ENCODE measurements at places on chromosomes 11 and 22.

- DNase-seq: peak; percentile 71
These were observed 2.6 kb downstream of the PATZ1 start for GRCh38 chr22:31343235-31344191.

DNA sequence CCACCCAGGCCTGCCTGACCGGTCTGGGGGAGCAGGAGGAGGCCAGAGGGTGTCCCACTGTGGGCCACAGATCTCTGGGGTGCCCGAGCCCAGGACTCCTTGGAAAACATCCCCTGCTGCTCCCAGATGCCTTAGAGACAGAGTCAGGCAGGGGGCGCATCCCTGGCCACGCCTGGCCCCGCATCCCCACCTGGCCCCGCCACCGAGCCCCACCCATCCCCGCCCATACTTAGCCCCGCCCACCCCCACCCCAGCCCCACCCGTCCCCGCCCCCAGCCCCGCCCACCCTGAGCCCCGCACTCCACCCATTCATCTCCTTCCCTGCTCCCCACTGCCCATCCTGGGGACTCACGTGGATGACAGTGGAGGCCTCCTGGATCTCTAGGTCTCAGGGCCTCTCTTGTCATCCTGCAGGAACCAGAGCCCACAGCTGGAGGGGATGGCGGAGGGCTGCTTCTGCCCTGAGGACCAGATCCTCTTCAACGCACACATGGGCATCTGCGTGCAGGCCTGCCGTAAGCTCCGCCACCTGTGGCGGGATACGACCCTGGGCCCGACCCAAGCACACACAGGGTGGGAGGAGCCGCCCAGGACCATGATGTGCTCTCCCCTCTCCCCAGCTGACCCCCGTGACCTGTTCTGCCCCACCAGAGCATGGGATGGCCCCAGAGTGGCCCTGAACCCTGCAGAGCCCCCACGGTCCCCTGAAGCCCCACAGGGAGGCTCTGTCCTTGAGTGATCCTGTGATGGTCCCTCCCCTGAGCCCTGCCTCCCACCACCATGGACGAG is 33.6 kb downstream of the MUC5B start:
- DNase-seq: no peak

DNA sequence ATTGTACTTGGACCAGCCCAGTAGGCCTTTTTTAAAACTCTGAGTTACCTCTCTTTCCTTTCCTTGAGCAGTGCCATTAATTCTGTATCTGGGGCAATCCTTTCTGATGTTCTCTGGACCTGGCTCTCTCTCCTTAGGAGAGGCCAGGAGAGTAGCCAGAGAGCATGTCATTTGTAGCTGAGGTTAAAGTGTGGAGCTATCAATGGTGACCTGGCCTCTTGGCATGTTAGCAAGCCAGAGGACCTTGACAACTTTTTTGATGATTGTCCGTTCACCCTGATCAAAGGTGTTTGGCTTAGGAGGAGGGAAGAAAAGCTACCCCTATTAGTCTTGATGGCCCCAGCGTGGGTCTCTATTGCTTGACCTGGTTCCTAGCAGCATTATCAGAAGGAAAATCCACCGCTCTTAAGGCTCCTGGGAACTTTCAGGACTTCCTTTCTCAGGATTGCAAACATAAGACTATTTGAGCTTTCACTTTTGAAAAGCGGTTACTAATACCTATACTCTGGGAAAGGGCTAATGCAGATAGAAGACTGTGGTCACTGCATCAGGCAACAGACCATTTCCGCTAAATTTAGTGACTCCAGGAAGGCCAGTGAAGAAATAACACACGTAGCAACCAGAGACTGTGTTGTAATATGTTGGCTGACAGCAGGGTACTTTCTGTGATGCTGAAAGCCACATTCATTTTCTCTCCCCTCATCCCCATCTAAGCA is 18.2 kb downstream of the LIMK2 start:
- DNase-seq: no peak

DNA sequence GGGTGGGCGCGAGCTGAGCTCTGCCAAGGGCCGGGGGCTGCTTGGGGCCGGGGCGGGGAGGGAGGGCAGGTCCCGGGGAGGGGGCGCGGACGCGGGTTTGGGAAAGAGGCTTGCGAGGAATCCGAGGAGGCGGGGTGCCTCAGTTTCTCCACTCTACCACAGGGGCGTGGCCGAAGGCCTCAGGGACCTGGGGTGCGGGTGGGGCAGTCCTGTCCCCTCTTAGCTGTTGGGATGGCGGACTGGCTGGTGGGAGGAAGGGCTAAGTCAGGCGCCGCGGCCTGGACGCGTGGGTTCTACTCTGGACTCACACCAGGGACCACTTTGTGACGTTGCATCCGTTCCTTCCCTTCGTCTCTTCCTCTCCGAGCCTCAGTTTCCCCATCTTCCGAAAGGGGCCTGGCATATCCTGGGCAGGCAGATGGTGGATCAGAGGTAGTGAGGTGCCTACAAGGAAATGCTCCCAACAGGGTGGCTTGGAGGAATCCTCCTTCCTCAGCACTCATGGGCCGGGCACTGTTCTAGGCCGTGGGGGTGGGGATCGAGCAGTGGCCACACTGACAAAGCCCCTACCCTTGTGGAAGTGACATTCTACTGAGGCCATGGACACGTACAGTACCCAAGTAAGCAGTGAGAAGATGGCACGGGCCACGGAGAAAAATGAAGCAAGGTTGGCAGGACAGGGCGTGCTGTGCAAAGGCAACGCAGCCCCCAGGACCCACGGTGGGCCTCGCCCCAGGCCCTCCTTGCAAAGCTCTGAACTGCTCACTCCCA is 13.2 kb downstream of the IGLL1 start:
- DNase-seq: no peak

GRCh38 chr11:127395034-127395433 is 394.5 kb upstream of the KIRREL3 start:
- DNase-seq: no peak

DNA sequence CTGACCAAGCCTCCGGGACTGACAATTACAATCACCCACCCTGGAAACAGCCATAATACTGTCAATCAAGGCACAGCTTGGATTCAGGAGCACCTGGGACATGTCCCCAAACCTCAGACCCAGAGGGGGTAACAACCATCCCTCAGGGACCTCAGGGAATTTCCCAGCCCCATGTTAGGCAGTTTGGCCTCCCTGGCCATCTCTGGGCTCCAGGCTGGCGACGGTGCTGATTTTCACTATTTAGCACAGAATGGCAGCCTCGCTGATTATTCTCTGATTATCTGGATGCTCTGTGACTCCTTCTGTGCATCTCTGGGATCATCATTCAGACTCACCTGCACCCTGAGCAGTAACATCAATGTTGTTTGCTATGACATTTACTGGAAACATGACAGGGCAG is 45.8 kb upstream of the VPREB1 start:
- DNase-seq: no peak

DNA sequence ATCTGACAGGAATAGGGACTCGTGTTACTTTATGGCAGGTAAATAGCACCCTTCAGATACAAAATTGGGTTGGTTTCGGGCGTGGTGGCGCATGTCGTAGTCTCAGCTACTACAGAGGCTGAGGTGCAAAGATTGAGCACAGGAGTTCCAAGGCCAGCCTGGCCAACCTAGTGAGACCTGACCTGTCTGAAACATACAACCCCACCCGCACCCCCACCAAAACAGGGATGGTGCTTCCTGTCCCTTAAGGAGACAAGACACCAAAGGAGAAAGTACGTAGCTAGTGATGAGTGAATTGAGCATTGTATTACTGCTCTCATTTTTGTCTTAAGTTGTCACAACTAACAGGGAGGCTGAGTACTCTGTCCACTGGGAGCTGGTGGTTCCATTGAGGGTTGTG is 14.1 kb downstream of the RBM4 start:
- DNase-seq: no peak

GRCh38 chr11:36411202-36411640 is 98.9 kb downstream of the TRAF6 start:
- DNase-seq: no peak

DNA sequence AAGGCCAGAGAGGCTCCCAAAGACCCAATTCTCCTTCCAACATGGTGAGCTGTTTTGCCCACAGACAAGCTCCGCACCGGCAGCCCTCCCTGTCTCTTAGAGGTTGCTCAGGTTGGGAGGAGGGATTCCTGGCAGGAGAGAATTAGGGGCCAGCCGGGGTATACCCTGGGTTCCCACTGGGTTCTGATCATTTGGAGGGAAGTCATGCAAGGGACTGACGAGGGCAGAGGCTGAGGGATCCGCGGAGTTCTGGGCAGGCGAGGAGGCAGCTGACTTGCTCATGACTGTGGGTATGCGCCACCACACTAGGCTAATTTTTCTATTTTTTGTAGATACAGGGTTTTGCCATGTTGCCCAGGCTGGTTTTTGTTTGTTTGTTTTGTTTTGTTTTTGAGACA is 4.6 kb downstream of the ST3GAL4 start:
- no peak for DNase-seq

GRCh38 chr11:69205743-69206612 is 50.2 kb downstream of the SMIM38 start:
- DNase-seq: no peak

- DNase-seq: no peak
These were observed 58.1 kb downstream of the LINC01488 start for GRCh38 chr11:69539416-69540117.

- no peak for DNase-seq
These were observed 29.4 kb downstream of the GRIK4 start for GRCh38 chr11:120540744-120541465.

DNA sequence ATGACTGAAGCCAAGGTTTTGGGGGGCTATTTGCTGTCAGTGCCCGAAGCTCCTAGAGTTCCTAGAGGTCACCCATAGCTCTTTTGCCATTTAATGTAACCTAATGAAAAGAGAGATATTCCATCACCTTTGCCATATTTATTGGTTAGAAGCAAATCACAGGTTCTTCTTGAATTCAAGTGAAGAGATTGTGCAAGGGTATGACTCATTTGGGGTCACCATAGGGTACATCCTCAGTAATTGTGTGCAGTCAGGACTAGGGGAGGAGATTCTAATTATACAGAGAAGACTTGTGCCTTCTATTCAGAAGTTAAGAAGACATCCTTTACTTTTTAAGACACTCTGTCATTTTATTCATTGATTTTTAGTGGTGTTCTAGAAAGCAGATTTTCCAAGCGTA is 6.9 kb upstream of the PRAME start:
- DNase-seq: no peak
